ENCODE measurements at places on chromosomes 4 and X.
A peak's percentile ranks its signal among the peaks of the same experiment; 100 is the strongest.

- peak; percentile 58 for DNase-seq
These were observed 951 bp downstream of the SH3BP2 start for GRCh38 chr4:2793586-2794485.

- DNase-seq = no peak
These were observed 34.8 kb downstream of the CCNQ start for GRCh38 chrX:153564047-153564606.

DNA sequence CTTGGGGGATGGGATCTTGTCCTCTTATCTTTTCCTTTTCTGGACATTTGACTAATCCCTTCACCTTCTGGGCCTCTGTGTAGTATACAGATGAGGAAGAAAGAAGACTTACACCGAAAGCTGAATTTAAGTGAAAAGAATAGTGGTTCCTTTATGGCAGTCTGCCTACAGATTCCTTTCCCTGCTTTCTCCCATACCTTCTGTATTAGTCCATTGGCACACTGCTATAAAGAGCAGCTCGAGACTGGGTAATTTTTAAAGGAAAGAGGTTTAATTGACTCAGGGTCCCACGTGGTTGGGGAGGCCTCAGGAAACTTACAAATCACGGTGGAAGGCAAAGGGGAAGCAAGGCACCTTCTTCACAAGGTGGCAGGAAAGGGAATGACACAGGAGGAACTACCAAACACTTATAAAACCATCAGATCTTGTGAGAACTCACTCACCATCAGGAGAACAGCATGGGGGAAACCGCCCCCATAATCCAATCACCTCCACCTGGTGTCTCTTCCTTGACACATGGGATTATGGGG lies 34.0 kb upstream of the CD38 start:
- no peak for DNase-seq

DNA sequence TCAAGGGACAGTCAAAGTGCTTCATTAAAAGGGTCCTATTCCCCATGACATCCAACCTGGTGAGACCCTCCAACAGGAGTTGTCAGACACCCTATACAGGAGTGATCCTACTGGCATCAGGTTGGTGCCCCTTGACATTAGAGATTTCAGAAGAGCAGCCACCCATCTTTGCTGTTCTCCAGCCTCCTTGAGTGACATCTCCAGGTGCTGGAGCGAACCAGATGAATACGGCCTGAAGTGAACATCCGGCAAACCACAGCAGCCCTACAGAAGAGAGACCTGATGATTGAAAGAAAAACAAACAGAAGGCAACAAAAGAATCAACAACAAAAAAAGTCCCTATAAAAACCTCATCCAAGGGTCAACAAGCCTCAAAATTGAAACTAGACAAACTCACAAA lies 146.1 kb upstream of the PBDC1 start:
- DNase-seq = no peak

Measured in PC-3 (cell line).